PC-3 (cell line): ENCODE measurements at places on chromosomes 7 and 10. TPM values are rescaled to one million over a fixed set of nuclear protein-coding genes. Genes with fewer than 3 reads are reported as not detected.

- no peak for DNase-seq
These were observed 54.5 kb upstream of the TOMM7 start for GRCh38 chr7:22876986-22877729.

DNA sequence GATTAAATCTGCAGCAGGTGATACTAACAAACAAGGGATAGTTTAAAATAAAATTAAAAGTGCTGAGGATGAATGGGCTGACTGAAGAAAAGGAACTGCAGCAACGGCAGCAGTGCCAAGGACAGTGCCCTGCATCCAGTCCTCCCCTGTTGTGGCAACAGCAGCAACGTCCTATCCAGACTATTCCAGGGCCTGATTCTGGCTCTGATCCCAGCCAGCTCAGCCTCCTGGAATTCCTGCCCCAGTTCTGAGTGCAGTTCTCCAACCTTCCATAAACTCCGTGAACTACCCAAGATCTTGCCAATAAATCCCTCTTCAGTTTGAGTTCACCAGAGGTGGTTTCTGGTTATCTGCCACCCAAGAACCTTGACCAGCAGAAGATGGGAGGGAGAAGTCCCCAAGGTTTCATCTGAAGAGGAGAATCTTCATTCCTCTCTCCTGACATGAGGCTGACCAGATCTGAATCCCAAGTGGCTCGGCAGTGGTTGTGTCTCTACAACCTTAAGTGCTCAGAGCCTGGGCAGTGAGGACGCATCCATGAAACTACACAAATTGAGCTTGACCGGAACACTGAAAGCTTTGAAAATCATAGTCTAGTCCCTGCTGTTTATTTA, 115.8 kb downstream of the SORBS1 start:
- DNase-seq, result peak; percentile 85

DNA sequence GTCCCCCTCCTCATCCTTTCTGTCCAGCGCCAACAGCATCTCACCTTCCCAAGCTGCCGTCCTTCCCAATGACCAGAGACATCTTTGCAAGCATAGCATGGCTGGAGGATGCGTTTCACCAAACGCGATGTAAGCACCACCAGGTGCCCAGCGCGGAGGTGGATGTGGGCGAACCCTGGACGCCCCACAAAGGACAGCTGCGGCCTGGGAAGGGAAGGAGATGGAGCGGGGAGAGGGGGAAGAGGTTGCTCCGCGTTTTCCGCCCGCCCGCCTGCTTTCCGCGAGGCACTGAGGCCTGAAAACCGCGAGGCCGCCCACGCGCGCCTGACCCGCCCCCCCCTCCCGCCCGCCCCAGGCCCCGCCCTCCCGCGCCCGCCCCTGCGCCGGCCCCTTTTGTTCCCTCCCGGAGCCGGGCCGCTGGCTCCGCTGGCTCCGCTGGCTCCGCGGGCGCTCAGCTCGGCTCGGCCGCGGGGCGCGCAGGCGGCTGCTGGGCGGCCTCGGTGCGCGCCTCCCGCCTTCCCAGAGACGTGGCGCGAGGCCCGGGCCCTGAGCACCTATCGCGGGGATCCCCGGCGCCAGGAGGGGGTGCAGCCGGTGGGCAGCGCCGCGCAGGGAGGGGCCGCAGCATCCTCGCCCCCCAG, at the start of gene CLIP2:
Gene CLIP2 (plus strand): TSS at position 390 of the 641 bp plus-strand sequence. CDS start 28,140 bp downstream, outside the sequence.
- DNase-seq, result peak; percentile 72

MET gene
- total RNA-seq, result 109 and 118 TPM in 2 replicates

CCAR1 gene
- 64.9 and 92.1 TPM in 2 replicates for total RNA-seq
